Hematopoietic multipotent progenitor cell treated with erythropoietin and hydrocortisone succinate and interleukin-3 and kit ligand, for 4 days (in vitro differentiated cells): ENCODE measurements at places on chromosomes 11 and 22.
A peak's percentile ranks its signal among the peaks of the same experiment; 100 is the strongest.

GRCh38 chr22:49502126-49502826 is 325.4 kb downstream of the BRD1 start:
- no peak for DNase-seq

- DNase-seq: no peak
Observed at GRCh38 chr22:41036924-41037323, 55.5 kb upstream of the EP300 start.

DNA sequence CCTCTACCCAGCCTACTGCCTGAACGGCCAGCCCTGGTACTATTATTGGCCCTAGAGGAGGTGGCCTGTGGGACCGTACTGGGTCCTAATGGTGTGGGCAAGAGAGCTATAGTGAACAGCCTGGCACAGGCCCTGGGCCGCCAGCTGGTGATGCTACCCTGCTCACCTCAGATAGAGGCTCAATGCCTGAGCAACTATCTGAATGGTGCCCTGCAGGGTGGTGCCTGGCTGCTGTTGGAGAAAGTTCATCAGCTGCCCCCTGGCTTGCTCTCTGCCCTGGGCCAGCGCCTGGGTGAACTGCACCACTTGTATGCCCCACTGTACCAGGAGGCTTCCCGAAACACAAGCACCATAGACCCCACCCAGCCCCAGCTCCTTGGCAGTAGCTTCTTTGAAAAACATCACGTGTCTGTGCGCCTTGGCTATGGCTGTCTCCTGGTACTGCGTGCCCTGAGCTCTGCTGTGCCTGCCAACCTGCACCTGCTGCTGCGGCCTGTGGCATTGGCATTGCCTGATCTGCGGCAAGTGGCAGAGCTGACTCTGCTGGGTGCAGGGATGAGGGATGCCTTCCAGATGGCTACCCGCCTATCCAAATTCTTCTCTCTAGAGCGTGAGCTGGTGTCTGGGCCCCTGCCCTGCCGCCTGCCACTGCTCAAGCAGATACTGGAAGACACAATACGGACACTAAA is 49.0 kb downstream of the DNHD1 start:
- DNase-seq: no peak

DNA sequence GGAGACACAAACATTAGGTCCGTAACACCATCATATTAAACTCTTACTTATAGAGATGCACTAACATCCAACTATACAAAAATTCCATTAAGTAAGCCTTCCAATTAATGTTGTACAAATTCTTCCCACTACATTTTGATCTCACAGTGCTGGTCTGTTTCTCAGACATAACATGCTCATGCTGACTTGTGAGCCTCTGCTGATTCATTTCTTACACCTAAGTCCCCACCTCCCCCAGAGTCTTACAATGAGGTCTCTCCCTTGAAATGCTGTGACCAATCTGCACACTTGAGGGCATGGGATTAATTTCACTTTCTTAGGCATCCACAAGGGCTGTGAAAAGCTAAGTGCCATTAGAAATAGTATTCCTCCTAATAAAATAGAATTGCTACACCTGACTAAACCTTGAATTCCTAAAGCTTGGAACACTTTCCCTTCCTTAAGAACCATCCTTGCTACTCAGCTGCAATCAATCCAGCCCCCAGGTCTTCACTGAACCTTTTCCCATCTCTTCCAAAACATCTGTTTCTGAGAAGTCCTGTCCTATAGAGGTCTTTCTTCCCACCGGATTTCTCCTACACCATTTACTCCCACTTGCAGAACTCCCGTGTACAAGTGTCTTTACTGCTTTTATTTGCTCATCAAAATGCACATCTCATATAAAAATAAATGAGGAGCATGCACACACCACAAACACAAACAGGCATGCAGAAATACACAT is 2.0 kb downstream of the HBG1 start:
- peak; percentile 48 for DNase-seq

DNA sequence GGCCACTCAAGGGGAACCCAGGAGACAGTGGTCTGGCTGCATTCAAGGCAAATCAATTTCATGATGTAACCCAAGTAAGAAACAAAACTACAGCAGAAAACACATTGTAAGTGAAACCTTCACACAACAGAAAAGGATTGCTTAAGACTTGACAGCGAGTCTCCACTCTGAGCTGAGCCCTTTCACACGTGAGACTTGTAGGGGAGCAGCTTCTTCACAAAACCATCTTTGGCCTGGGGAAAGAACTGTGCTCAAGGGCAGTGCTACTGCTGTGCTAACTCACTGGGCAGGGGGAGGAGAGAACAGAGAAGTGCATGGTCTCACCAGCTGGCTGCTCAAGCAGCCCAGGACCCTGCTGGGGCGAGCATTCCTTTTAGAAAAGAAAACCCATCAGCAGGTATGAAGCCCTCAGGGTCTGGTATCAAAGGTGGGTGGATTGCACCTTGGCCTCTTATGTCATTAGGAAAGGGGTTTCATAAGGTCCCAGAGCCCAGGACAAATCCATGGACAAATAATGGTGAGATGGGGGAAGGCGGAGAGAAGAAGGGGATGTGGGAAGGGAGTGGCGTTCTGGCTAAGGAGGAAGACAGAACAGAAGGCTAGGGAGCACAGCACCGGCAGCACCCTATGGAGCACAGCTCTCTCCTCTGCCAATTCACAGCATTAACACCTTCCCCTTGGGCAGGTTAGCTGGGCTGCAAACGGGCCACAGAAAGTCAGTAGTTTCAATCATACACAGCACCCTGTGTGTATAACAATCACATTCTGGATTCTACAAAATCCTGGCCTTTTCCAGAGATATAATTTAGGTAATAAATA is 20.6 kb upstream of the RAPSN start:
- DNase-seq: no peak

DNA sequence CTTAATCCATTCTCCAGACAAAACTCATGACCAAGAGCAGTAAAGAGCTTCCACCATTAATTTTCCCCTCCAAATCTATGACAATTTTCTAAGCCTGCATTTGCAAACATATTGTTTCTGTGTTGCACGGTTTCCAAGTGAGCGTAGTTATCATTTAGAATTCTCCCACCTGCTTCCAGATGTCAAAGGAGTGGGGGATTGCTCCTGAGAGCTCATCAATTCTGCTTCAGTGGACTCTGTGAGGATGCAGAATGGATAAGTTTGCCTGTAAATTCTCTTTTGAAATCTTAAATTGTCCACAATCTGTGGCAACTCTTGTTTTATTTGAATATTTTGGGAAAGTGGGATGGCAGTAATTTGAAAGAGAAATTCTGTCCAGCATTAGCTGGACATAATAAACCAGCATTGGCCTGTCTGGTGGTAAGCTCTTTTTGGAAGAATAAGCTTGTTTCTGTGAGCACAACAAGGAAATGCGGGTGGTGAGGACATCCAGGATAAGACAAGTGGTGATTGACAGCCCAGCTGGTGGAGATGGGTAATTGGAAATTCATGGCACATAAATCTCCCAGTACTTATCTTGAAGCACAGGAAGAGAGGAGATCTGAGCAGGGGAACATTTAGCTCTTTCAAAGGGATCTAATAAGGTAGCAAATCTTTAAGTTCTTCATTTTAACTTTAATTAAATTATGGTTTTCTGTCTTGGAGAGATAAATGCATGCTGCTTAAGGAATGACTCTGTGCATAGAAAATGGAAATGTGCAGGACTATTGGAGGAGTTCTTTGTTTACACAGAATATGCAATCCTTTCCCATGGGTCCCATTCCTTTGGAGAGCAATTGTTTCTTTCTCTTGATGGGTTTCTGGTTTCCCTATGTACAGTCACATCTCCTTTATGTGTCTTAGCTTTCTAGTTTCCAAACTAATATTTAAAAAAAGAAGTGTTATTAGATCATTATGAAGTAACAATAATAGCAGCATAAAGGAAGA is 73.2 kb downstream of the FAT3 start:
- no peak for DNase-seq

DNA sequence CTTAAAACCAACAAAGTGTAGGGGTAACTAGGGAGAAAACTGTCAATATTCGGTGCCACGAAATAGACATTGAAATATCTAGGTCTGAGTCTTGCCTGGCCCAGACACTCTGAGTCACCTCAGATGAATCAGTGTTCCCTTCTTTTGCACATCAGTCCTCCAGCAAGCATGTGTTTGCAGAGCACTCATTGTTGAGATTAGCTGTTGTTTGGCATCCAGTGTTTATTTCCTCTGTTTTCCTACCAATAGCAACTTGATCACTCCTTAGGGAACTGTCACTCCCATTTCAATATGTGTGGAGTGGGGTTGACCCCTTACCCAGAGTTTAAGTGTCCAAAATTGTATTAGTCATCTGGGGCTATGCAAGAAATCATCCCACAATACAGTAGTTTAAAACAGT is 4.7 kb upstream of the ASCC2 start:
- DNase-seq: no peak

DNA sequence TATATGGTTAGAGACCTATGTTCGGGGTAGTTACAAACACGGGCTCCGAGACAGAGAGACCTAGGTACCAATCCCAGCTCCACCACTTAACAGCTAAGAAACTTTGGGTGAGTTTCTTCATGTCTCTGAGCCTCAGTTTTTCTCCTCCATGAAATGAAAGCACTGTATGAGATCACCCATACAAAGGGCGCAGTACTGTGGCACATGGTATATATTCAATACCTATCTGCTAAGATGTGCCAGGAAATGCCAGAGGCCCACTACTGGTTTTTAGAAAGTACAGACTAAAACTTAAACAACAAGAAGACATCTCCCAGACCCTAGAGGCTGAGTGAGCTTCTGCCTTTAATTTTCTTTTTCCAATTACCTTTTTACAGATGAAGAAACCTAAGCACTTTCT is 69.5 kb downstream of the SLC1A2 start:
- no peak for DNase-seq

DNA sequence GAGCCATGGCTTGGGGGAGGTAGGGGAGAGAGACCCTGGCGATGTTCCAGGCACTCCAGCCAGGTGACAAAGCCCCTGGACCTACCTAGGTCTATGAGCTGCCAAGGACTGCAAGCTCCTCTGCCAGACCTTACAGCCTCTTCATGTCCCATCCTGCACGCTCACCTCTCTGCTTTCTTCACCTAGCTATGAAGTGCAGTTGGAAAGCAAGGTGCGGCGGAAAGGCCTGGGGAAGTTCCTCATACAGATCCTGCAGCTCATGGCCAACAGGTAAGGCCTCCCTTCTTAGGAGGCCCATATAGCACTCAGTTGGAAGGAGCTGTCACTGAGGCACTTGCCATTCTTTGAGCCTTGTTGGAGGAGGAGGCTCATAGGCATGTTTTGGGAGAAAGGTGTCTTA is 13.8 kb downstream of the NAA40 start:
- DNase-seq: no peak

DNA sequence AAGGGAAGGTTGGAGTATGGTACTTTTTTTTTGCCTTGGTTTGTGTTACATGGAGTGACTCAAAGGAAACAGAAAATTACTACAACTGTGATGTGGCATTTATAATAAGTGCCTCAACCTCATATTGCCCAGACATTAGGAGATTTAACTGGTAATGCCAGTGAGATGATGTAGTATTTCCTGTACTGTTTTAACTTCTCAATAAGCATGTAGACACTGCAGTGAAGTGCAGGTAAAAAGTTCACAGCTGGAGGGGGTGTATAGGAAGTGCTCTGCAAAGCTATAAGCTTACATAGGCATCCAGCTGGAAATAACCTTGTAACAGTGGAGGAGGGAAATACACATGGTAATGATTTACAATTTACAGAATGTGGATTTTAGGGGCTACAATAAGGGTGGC is 138.2 kb upstream of the MTMR2 start:
- DNase-seq: no peak

GRCh38 chr22:50102946-50103345 is 13.1 kb downstream of the MOV10L1 start:
- DNase-seq: peak; percentile 54

- DNase-seq: no peak
Observed at GRCh38 chr22:32040324-32040904, 2.6 kb upstream of the SLC5A1 start.

- no peak for DNase-seq
Observed at GRCh38 chr11:66002648-66003225, 434 bp downstream of the BANF1 start.

- DNase-seq: no peak
Observed at GRCh38 chr11:8661001-8661795, 21.3 kb downstream of the TRIM66 start.

DNA sequence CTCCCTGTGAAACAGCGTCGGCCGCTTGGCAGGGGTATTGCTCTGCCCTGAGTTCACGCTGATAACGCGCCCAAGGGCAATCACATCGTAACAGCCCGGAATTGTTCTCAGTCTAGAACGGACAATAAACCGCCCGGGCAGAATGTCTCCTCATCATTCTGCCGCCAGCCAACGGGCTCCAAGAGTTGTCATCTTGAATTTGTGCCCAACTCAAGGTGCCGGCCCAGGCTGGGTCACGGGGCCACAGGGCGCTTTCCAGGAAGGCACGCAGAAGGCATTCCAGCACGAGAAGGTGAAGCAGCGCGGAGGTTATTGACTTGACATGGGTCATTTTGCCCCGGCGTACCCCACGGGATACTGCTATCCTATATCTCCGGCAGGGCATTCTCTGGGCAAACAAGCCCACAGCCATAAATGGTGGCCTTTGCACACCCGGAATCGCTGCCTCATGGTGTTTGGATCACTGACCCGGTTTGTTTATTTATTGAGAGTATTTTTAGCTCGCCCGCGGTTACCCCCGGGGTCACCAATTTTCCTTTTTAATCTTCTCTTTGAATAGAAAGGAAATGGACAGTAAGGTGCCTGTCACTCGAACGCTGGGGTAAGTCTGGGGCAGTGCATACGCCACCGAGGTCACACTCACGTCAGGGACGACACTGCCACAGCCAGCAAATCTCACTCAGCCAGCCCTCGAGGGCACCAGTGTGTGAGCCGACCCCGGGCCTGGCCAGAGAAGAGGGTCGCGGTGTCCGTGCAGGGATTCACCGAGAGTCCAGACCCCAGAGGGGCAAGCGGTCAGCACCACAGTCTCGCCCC is 72.4 kb upstream of the FGF3 start:
- DNase-seq: no peak

DNA sequence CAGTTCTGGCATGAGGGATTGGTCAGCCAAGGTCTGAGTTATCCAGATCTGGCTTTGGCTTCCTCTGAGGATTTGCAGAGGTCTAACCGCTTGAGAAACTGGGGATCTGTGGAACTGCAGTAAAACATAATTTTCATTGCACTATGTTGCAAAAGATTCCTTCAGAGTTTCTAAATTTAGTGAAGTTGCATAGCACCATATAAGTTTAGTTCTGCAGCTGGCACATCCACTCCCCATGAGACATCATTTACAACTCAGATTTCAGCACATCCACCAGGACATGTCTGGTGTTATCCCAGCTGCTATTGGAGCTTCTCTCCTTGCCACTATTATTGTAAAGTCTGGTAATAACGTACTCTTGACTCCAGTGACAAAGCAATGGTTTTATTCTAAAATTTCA is 181.5 kb downstream of the CWF19L2 start:
- DNase-seq: no peak

GRCh38 chr22:22422629-22423112 is 85.9 kb downstream of the ZNF280B start:
- peak; percentile 83 for DNase-seq

- no peak for DNase-seq
Observed at GRCh38 chr11:33290319-33290718, 33.1 kb downstream of the HIPK3 start.

- no peak for DNase-seq
Observed at GRCh38 chr22:49100773-49101172, 726.9 kb downstream of the BRD1 start.

- peak; percentile 56 for DNase-seq
Observed at GRCh38 chr11:117986981-117987574, 884 bp downstream of the IL10RA start.

GRCh38 chr11:36273110-36273509 is 16.1 kb downstream of the COMMD9 start:
- no peak for DNase-seq

- no peak for DNase-seq
Observed at GRCh38 chr22:46902998-46903916, 140.8 kb downstream of the TBC1D22A start.
